ENCODE measurements at places on chromosomes 2 and 18.

GRCh38 chr2:233129351-233129978 is 69.3 kb downstream of the INPP5D start:
- no peak for DNase-seq

DNA sequence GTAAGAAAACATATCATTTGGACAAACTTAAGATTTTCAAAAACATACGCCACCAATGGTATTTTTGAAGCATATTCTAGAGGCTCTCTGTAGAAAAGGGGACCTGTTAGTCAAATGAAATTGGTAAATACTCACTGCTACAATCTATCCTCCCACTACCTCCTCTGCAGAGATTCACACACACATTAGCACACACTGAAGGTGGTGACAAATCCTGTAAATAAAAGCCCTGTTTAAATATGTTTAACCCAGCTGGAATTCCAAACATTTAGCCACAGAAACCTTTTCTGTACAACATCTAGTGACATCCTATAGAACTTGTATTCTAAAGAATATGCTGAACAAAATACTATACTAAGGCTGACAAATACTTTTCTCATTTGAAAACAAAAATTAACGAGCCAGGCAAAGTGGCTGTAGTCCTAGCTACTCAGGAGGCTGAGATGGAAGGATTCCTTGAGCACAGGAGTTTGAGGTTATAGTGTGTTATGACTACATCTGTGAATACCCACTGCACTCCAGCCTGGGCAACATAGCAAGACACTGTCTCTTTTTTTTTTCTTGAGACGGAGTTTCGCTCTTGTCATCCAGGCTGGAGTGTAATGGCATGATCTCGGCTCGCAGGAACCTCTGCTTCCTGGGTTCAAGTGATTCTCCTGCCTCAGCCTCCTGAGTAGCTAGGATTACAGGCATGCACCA is 25.9 kb downstream of the ALS2 start:
- no peak for DNase-seq

DNA sequence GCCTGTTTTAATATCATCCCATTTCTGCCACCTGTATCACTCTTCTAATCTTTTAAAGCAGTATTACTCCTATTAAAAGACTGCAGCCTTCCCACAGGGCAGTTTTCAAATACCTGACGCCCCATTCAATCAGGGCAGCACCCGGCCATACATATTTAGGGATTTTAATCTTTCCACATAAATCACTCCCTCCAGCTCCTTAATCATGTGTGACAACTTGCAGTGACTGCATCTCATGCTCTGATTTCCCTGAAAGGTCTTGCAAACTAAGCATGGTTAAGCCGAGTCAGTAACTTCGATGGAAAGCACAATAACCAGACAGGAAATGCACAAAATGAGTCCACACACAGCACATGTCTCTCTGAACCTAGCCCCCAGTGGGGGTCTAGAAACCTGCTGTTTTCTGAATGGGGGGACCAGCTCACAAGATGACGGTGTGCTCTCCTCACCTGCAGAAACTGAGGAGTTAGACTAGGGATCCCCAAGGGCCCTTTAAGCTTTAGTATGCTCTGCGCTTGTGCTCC is 116.9 kb upstream of the CREB1 start:
- no peak for DNase-seq

DNA sequence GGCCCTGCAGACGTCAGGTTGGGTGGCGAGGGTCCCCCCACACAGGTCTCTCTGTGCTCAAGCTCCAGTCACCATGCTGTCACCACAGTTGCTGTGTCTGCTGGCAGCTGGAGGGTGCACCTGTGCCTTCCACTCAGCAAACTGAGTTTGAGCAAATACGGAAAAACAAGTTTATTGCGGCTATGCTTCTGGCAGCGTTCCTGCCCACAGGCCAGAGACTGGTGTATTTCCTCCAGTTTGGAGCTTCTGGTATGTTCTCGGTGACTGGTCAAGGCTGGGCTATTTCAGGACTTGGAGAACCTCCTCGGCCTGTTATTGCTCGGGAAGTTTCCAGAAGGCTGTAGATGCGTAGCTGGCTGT is 132.6 kb downstream of the SEPTIN10 start:
- no peak for DNase-seq

DNA sequence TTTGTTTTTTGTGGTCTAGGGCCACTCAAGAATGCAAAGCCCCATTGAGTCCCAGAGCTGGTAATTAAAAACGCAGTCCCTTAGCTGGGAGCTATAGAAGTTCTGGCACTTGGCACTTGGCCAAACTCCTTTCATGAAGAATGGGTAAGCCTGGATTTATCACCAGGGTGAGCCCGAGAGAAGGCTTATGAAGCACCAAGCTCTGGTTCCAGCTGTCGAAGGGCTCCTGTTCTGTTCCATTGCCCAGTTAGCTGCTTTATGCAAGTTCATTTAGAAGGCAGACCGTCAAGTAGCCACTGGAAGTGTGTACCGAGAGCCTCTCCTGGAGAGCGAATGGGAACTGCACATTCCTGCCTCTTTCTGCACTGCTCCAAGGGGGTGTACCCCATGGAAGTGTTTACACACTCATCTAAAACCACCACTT is 14.2 kb downstream of the ECEL1 start:
- DNase-seq = no peak

- no peak for DNase-seq
Observed at GRCh38 chr18:40453903-40454302, 1501.1 kb upstream of the PIK3C3 start.

DNA sequence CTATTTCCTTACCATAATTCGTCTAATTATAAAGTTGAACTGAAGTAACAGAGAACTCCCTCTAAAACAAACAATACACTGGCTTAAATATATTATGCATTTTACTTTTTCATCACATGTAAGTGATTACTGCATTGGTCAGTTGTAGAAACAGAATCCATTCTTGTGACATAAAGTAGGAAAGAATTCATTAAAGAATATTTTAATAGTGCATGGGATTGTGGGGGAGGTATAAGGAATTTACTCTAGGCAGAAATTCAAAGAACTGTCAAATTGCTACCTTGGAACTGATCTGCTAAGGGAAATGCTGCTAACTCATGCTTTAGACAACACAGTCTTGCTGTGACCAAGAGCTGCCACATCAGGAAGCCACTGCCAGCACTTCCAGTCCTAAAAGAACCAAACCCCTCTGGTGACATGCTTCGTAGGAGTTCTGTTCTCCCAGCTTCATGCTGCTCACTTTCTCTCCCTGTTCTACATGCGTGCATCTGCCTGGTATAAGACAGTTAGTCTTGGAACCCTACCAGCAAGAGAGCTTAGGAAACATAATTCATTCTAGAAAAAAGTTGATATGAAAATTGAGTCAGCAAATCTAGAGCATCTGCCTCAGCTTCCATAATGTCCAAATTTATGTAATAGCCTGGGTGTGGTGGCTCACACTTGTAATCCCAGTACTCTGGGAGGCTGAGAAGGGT is 1137.6 kb upstream of the NXPH2 start:
- DNase-seq = no peak

GRCh38 chr2:65353046-65353445 is 79.4 kb downstream of the SPRED2 start:
- DNase-seq = no peak

DNA sequence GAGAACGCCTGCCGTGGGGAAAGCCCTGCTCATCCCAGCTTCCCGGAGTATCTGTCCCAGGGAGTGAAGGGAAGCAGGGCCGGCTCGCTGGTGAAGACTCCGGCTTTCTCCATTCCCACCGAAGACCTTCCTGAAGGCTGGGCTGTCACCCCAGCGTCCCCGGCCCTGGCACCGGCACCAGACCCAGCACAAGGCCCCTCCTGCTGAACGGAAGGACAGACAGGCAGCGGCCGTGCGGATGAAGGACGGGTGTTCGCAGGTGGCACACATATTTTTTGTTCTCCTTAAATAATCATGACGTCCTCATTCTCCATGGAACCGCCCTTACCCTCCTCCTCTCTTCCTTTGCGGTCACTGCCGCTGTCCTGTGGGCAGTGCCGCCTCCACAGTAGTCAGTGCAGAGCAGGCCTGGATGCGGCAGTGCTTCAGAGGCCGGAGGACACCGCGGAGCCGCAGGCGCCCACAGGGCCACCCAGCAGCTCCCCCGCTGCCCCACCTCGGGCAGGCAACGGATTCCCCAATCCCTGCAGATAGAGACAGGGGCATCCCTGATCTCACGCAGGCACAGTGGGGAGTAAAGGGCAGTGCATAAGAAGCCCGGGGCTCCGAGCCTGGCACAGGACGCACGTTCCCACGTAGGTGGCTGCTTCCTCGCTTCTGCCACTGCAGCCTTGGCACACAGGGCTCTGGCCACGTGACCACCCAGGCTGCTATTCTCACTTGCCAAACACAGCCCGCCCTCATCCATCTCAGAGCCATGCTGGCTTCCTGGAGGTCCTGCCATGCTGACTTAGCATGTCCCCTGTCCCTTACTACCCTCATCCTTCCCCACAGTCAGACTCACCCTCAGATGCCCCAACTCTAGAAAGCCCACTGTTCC is 229.7 kb downstream of the EIPR1 start:
- DNase-seq = no peak

GRCh38 chr2:223908304-223908998 is 36.7 kb downstream of the WDFY1 start:
- no peak for DNase-seq

DNA sequence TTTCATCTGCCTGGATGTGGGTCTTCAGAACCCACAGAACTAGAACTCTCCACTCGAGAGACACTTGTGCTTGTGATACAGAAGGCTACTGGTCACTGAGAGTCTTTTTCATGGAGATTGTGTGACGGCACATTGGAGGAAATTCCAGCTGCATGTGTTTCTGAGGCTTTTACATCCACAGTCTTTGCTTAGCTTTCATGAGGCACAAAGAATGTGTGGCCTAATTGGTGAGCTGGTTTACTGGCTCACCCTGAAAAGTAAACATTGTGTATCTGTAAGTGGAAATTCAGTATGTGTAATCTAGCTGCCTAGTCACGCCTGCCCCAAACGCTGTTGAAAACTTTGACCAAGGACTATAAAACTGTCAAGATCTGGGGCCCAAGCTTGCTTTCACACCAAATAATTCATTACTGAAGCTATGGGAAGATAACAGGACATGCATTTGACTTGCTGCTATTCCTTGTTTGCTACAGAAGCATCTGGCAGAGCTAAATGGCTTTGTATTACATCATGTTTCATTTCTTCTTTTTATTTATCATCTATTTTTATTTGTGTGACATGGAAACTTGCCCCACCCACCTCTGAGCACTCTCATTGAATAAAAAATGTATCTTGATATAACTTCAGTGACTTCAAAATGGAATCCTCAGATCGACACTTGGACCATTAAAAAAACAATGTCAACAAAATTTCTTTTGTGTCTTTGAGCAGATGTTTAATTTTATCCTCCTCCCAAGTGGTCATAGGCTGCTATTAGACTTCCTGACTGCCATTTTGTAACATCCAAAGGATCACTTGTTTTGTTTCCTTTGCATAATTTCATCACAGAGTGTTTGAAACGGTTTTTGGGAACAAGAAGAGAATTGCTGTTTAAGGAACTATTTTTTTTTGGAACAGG is 80.2 kb downstream of the EFEMP1 start:
- no peak for DNase-seq

- no peak for DNase-seq
Observed at GRCh38 chr18:31512203-31512764, 14.3 kb downstream of the DSG2 start.

DNA sequence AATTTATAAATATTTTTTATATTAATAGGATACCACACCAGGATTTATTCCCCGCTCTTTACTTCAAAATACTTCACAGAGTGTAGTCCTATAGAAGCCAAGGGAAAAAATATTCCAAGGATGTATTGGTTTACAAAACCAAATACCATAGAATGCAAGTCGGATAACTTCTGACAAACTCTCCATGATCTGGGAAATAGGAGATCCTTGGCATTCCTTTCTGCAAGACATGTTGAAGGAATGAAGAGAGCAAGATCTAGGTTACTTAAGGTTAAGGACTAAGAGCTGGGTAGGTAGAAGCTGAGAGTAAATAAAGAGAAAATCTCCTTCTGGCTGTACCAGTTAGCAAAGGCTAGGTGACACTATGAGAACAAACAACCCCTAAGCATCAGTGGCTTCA is 141.2 kb downstream of the LRATD1 start:
- no peak for DNase-seq

DNA sequence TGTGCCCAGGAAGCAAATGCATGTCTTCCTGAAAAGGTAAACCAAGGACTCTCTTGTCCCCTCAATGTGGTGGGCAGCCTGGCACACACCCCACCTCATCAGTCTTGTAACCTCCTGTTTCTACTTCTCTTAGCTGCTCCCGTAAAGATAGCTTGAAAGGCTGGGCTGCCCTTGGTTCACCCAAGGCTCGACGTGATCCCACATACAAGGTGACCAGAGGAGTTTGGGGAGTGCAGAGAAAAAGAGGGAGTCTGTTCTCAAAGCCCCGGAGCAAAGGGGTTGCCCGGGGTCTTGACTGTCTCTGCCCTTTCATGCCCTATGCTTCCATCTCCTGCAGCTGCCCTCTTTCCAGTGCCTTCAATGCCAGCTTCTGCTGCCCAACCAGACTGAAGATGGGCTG is 18.3 kb upstream of the FOSL2 start:
- DNase-seq = no peak

GRCh38 chr2:88481691-88482336 is 29.3 kb upstream of the FOXI3 start:
- DNase-seq = no peak

DNA sequence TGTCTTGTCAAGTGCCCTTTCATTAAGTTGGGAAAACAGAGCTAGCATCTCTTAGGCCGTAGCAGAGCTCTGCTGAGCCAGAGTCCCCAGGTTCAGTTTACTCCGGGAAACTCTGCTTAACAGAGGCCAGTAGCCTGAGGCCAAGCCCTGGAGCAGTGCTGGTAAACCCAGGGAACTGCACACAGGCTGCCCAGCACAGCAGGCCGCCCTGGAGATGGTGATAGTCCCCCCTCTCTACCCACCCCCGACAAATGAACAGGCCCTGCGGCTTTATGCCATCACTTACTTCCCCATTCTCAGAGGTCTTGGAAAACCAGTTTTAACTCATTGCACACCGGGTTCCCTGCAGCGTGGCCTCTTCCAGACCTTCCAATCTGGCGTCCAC is 3.5 kb downstream of the CNNM4 start:
- DNase-seq = no peak

- no peak for DNase-seq
Observed at GRCh38 chr18:76051396-76052226, 443.4 kb downstream of the ZNF516 start.

- no peak for DNase-seq
Observed at GRCh38 chr2:29322011-29322410, 206.8 kb downstream of the CLIP4 start.

GRCh38 chr2:203341741-203342310 is 13.6 kb downstream of the ABI2 start:
- no peak for DNase-seq
